Stimulated activated CD8-positive, alpha-beta memory T cell treated with anti-CD3 and anti-CD28 coated beads, Interleukin-7, amount 100 ng/mL, for 24 hours (primary cell): ENCODE measurements at places on chromosomes 7 and 10.

DNA sequence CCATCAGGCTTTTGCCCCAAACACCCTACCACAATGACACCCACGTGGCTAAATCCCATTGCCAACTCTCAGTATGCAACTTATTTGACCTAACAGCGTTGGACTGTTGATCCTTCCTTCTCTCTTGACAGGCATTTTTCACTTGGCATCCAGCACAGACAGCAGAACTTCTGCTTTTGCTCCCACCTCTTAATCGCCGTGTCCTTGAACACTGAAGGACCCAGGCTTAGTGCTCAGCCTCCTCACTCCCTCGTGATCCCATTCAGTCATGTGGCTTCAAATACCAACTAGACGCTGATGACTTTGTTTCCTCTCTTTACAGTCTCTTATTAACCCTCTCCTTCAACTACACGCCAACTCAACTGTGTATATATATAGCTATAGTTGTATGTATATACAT, 25.0 kb downstream of the ZFAND2A start:
- no peak for DNase-seq

- DNase-seq, result no peak
These were observed 119.9 kb downstream of the CCNY start for GRCh38 chr10:35456153-35456720.

DNA sequence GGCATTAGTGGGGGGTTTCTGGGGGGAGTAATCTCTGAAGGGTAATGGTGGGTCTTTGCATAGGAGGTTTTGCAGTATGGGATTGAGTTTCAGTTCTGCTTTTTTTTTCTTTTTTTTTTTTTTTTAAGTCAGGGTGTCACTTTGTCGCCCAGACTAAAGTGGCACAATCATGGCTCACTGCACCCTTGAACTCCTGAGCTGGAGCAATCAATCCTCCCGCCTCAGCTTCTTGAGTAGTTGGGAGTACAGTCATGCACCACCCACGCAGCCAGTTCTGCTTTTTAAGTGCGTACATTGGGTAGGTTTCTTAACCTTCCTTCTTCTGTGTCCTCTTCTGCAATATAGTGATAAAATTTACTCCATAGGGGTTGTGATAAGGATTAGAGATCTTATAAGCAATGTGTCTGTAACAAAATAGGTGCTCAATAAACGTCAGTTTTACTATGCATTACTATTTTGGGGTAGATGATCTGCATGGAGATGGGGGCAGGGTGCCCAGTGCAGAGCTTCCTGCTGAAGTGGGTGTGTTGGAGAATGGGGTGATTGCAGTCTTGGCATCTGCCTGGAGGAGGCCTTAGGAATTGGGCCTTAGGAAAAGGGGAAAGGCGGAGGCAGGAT, 9.6 kb downstream of the KAZALD1 start:
- DNase-seq, result no peak

GRCh38 chr7:55127622-55128081, 108.8 kb downstream of the EGFR start:
- no peak for DNase-seq

DNA sequence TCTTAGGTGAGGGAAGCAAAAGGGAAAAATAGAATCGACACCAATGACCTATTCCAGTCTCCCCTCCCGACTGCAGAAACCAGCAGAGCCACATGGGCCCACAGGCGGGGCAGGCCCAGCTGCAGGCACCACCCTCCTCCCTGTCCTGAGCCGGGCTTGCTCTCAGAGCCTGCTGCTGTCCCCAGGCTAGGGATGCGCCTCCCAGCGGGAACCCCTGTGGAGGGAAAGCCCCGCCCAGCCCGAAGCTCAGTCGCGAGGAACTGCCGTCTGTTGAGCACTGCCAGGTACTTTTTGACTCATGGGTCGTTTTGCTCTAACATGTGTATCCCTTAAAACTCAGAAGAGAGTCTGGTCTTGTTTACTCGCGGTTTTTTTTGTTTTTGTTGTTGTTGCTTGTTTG, 124.5 kb upstream of the RET start:
- no peak for DNase-seq

- DNase-seq, result no peak
These were observed 156.4 kb downstream of the AOAH start for GRCh38 chr7:36567699-36568451.

DNA sequence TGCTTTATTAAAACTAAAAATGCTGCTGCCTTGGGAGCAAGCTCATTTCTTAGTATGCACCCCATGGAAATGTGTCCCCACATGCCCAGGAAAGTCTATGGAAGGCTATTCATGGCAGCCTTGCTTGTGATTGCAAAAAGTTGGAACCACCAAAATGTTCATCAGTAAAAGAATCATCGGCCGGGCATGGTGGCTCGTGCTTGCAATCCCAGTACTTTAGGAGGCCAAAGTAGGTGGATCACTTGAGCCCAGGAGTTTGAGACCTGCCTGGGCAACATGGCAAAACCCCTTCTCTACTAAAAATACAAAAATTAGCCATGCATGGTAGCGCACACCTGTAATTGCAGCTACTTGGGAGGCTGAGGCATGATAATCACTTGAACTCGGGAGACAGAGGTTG, 79.8 kb downstream of the ARHGAP22 start:
- no peak for DNase-seq

- DNase-seq, result no peak
These were observed 853.9 kb upstream of the LRRTM3 start for GRCh38 chr10:66071907-66072306.

- DNase-seq, result no peak
These were observed 119.5 kb downstream of the CPED1 start for GRCh38 chr7:121107923-121108498.

GRCh38 chr10:32131388-32131787, 75.2 kb upstream of the KIF5B start:
- DNase-seq, result no peak

DNA sequence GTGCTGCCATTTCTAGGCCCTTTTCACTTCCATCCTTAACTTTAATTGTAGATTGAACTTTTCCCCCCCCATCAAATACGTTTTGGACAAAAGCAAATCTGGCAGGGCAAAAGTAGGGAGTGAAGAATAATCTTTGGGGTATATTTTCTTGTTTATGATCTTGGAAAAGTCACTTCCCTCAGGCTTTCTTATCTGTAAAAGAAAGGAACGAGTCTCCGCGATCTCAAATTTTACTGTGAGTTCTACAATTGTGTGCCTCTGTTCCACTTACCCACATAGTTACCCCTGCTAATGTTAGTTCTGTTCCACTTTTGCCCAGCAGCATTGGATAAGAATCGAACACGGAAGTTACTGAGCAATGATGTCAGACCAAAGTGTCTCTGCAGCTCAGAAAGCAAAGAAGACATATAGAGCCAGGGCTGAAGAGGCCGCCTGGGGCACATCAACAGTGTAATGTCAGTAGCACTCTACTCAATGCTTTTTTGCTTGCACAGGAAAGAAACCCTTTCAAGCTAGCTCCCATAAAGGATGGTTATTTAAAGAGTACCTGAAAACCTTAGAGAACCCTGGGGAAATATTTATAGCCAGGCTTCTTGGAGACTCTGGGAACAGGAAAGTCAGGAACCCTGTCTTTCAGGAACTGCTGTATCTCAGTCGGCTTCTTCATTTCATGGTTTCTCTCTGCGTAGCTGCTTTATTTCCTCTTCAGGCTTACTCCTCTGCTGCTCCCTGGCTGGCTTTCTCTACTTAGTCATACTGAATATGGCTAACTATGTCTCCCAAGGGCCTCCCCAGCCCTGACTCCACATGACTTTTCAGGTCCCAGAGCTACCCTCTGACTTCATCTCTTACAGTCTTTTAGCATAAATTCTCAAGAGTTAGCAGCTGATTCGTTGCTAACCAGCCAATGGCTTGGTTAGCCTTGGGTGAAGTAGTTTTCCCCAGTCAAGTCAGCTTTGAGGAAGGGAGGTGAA, 123.7 kb upstream of the FAM3C start:
- DNase-seq, result no peak

- no peak for DNase-seq
These were observed 19.9 kb upstream of the SP4 start for GRCh38 chr7:21407796-21408480.

GRCh38 chr7:148726385-148726784, 27.7 kb downstream of the CUL1 start:
- DNase-seq, result no peak

DNA sequence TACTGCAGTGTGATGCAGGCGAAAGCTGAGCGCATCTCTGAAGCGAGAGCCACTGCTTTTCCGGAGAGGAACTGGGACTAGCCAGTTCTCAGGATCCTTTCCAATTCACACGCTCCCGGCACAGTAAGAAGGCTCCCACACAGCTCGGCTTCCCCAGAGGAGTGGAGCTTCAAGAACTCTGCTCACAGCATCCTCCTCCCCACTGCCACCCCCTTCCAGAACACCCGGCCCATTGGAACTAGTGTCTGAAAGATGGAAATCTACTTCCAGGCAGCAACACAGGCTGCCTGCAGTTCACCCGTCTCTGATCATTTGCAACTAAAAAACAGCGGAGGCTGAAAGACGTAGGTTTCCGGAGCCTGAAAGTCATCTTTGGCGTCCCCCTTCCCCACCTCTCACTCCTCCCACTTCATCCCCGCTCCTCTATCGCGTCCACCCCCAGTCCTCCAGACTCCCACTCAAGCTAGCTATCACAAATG, at the start of gene DGKB:
Gene DGKB, minus strand, starts transcription at position 163 of the 479 bp plus-strand sequence.
- DNase-seq, result no peak

DNA sequence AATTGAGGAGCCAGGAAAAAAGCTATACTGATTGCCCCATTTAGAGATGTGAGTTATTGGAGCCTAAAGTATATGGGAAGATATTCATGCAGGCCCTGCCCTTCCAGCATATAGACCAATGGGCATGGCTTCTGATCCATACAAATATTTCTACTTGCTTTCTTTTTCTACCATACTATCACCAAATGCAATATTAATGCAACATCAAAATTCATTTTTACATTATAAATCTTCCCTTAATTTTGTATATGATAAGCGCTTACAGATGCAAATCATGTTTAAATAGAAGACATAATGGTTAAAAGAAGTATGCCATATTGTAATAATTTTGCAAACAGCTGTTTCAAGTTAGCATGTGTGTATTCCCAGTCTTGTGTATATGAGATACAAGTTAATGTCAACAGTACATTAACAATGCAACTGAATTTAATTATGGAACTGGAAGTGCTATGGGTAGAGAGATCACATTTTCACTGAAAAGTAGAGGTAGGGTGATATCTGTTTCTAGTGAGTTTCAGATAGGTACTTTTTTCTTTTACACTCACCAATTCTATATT, 24.6 kb upstream of the WNT16 start:
- no peak for DNase-seq
